ENCODE measurements at places on chromosomes 1 and 21.
A peak's percentile ranks its signal among the peaks of the same experiment; 100 is the strongest.

- no peak for DNase-seq
Measured at GRCh38 chr1:61210435-61211154, 128.2 kb downstream of the NFIA start.

DNA sequence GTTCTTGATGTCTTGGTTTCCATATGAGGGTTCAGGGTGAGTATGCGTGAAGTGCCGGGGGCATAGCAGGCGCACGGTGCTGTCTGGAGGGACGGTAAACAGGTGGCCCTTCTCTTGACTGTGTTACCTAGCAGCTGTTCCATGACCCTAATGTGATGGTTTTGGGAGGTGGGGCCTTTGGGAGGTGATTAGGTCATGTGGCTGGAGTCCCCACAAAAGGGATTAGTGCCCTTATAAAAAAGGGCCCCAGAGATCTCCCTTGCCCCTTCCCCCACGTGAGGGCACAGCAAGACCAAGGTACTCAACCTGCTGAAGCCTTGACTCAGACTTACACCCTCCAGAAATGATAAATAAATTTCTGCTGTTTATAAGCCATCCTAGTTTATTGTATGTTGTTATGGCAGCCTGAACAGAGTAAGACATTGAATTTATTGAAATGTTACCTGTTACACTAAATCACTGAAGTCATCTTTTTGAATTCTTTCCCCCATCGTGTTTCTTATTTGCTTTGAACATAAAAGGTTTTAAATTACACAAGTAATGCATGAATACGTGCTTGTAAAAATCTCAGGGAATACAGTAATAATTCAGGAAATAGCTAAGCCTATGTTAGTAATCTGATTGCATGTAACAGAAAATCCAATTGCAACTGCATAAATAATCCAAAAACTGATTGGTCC is 15.6 kb downstream of the TRAPPC10 start:
- DNase-seq = no peak

- no peak for DNase-seq
Measured at GRCh38 chr1:169047074-169047473, 59.4 kb upstream of the ATP1B1 start.

GRCh38 chr1:228035844-228036243 is 29.0 kb downstream of the WNT3A start:
- no peak for DNase-seq

DNA sequence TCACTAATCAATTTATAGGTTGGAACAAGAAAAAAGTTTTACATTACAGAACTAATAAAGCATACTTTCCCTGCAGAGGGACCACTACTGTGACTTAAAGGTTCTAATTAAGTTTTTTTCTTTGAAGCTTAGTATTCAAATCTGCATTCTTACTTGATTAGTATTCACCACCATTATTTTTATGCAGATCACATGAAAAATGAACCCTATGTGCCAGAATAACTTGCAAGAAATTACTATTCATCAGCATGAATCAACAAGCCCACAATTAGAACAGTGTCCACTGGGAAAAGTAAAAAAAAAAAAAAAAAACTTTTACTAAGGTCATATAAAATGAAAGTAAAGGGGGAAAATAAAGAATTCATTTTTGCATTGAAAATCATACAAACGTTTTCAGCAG is 90.8 kb downstream of the SMYD3 start:
- DNase-seq = no peak

DNA sequence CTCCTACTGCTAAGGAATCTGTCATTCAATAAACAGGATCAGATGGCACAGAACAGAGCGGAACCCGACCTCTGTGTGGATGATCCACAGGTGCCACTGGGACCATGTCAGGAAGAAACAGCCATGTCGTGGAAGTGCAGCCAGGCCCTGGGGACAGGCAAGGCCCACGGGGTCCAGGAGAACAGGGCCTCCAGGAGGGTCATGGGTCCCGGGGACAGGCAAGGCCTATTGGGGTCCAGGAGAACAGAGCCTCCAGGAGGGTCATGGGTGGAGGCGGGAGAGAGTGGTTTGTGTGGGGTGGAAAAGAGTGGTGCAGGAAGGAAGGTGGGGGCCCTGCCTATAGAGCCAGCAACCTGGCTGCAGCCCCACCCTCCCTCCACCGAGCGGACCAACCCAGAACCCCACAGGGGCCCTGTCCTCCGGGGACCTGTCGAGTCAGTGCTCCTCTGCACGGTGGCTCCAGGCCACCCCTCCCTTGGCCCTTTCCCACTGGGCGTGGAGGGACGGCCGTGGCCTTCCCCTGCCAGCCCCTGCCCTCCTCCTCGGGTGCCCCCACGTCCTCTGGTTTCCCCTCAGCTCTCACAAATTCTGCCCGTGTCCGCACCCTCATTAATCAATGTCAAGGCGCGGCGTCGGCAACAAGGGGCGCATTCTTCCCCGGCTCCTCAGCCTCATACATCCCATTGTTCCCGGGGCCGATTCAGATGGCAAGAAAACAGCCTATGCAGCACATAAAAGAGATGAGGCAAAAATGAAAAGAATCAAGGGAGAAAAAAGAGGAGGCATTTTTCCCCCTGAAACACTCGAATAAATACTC is 146.4 kb downstream of the PRDM16 start:
- DNase-seq = no peak

- no peak for DNase-seq
Measured at GRCh38 chr1:51518586-51519047, 449 bp downstream of the EPS15 start.

GRCh38 chr21:38982096-38982495 is 176.4 kb downstream of the ETS2 start:
- peak; percentile 83 for DNase-seq

DNA sequence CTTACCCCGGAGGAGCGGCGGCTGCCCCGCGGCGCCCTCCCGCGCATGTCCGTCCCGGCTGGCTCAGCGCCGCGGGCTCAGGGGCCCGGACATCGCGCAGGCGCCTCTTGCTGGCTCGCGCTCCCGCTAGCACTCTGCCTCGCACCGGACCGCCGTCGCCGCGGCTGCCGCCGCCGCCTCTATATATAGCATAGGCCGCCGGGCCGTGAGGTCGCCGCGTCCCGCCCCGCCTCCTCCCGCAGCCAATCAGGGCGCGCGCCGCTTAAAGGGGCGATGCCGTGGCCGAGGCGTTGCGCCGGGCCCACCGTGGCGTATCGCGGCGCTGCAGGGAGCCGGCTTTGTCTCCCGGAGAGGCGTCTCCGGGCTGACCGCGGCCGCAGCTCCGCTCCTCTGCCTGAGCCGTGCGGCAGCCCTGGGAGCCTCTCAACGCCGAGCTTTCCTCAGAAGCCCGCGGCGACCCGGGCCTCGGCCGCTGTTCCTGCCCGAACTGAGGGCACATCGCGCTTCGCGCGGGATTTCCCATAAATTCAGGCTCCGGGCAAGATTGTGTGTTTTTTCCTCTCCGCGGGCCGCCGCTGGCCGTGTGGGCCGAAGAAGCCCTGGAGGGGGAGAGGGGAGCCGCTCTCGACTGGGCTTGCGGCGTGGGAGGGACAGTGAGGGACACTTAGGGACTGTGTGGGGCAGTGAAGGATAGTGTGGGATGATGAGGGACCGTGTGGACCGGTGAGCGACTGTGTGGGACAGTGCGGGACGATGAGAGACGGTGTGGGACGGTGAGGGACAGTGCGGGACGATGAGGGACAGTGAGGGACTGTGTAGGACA is at the start of gene ERRFI1:
ERRFI1 (minus strand) TSS at position 157 of the 823 bp plus-strand sequence. CDS start 10,690 bp downstream, outside the sequence.
- peak; percentile 88 for DNase-seq

DNA sequence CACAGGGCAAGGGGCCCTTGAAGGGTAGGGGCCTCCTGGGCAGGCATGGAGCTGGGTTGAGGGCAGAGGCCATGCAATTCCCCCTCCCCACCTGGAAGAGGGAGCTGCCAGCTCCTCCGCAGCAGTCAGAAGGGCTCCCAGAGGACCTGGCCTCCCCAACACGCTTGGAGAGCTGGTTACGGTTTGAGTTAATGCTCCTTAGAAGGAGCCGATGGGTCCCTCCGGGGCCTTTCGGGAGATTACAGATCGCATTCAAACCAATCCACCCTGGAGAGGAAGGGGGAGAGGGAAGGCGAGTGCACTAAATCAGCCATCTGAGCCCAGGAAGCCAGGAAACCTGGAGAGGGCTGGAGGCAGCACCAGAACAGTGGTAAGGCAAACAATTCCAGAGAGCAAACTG is 106.3 kb upstream of the CSF3R start:
- DNase-seq = no peak

GRCh38 chr1:158087320-158087927 is 93.3 kb upstream of the CD1D start:
- peak; percentile 68 for DNase-seq

DNA sequence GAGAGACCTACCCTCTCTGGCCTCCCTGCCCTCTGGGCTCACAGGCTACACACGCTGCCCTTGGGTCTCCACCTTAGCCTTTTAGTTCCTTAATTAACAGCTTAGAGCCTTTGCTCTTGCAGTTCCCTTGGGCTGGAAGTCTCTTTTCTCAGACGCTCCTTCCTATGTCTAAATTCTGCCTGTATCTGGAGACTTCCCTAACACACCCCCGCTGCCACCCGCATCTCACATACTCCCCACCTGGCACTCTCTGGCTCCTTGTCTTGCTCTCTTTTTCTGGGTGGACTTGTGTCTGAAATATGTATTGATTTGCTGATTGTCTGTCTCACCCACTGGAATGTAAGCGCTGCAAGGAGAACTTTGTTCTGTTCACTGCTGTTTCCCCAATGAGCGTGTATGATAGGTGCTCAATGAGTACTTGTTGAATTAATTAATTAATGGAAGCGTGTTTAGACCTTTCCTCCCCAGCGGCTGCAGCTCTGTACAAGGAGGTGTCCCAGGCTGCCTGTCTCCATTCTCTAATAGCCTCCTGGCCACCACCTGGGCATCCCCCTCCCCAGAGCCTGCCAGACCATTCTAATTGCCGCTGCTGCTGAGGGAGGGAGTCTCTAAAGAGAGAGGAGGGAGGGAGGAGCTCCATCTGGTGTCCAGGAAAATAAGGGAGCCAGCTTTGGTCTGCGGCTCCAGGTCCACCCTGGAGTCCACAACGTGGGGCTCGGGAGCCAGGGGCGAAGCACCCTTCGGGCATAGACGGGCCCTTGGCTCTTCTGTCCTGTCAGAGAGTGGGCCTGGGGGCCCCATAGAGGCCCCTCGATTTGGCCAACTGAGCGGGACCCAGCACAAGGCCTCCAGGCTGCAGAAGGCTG is 95.4 kb downstream of the RNF220 start:
- DNase-seq = no peak

GRCh38 chr1:207145401-207146058 is 41.5 kb downstream of the C4BPA start:
- DNase-seq = no peak

DNA sequence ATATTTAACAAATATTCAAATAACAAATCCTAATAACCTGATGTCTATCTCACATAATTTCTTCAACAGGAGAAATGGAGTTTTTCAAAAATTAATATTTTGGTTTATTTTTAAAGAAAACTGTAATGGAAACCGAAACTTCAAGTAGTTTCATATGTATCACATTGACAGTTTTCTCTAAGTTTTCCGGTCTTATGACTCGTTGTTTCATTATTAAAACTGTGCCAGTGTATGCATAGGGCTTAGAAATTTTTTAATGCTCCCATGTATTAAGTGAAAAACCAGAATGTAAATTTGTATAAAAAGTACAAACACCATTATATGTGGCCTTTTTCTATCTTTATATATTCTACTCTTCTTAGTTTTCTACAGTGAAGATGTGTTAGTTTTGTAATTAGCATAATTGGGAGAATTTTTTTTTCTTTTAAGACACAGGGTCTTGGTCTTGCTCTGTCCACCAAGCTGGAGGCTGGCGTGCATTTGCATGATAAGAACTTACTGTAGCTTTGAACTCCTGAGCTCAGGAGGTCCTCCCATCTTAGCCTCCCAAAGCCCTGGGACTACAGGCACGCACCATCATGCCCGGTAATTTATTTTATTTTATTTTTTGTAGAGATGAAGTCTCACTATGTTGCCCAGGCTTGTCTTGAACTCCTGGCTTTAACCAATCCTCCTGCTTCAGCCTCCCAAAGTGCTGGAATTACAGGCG is 43.9 kb upstream of the SAMSN1 start:
- no peak for DNase-seq

GRCh38 chr1:202649553-202650392 is 60.5 kb downstream of the SYT2 start:
- no peak for DNase-seq

DNA sequence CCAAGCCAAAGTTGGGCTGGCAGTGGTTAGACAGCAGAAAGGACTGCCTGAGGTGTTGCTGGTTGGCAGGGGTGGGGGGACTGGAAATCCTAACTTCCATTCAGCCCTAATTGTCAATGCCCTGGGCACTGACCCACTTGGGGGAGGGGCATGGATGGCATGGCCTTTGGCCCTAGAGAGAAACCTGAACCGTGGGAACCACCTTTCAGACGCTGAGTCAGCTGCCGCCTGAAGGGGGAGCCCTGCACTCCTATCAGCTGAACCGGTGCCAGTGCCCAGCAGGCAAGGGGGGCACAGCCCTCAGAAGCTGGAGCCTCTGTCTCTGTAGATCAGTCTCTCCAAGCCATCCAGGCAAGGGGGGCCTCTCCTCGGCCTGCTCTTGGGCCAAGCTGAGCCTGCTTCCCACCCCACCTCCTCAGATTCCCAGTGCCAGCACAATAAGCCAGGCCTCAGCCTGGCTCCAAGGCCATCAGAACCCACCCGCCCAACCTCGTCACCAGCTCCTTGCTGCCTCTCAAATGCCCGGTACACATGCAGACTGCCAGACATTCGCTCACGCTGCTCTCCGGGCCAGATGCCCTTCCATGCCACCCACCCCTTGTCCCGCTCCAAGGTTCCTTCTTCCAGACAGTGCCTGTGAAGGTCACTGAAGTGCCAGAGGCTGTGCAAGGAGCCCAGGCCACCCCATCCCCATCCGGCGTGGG is 11.6 kb downstream of the TINAGL1 start:
- DNase-seq = peak; percentile 31

GRCh38 chr1:24206083-24206464 is 19.0 kb upstream of the IFNLR1 start:
- DNase-seq = no peak

- peak; percentile 25 for DNase-seq
Measured at GRCh38 chr1:161088587-161089110, 709 bp downstream of the NECTIN4 start.

GRCh38 chr21:44779417-44780136 is 22.0 kb downstream of the UBE2G2 start:
- no peak for DNase-seq

GRCh38 chr1:6360117-6360496 is 33.5 kb downstream of the ACOT7 start:
- no peak for DNase-seq

GRCh38 chr1:160308451-160309184 is 23.7 kb upstream of the PEX19 start:
- DNase-seq = no peak

- DNase-seq = peak; percentile 10
Measured at GRCh38 chr1:147853391-147853790, 49.2 kb upstream of the GJA8 start.

GRCh38 chr1:202671399-202671798 is 38.9 kb downstream of the SYT2 start:
- no peak for DNase-seq

DNA sequence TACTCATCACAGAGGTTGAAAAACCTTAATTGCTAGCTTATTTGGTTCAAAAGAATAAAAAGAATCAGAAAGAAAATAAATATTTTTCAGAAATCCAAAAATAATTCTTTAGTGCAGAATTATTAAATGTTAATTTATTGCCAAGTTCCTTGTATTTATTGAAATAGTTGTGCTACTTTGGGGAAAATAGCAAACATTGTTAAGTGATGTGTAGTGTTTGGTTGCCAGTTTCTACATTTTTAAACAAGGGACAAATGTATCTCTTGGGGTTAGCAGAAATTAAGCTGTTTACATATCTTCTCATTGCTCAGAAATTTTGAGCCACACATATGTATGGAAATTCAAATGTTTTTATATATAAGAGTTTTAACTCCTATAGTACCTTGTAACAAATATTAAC is 775.0 kb downstream of the USP25 start:
- DNase-seq = no peak

Data from RCC 7860 (cell line).